Smooth muscle cell of bladder (primary cell): ENCODE measurements at places on chromosomes 6 and 20. TPM values are rescaled to one million over a fixed set of nuclear protein-coding genes. Genes with fewer than 3 reads are reported as not detected.

Gene FHL5
- total RNA-seq = not detected in 2 replicates

Gene METTL24
- total RNA-seq = 0.43 and 1.2 TPM in 2 replicates

Gene KHDC1L
- total RNA-seq = not detected in 2 replicates

Gene OLIG3
- not detected in 2 replicates for total RNA-seq

Gene CCN6
- not detected in 2 replicates for total RNA-seq

Gene GNAS-AS1
- 0.71 and 1.2 TPM in 2 replicates for total RNA-seq

Gene PRPH2
- total RNA-seq = 1.8 and 2.5 TPM in 2 replicates

Gene NHLRC1
- 1.3 and 1.8 TPM in 2 replicates for total RNA-seq

Gene LAMP5
- total RNA-seq = under 0.01 and 0.09 TPM in 2 replicates

Gene ATP6V1G2
- 4.8 and 5.0 TPM in 2 replicates for total RNA-seq

Gene TFAP2D
- not detected in 2 replicates for total RNA-seq

Gene NCOA3
- total RNA-seq = 19.1 and 22.6 TPM in 2 replicates

Gene CDC5L
- total RNA-seq = 17.4 and 20.1 TPM in 2 replicates

Gene CALHM6
- 1.6 and 2.3 TPM in 2 replicates for total RNA-seq

Gene DEFB129
- not detected in 2 replicates for total RNA-seq

Gene RAET1L
- not detected in 2 replicates for total RNA-seq

Gene HSF2
- 20.5 and 21.2 TPM in 2 replicates for total RNA-seq

Gene C20orf141
- total RNA-seq = 0.37 TPM in 1 of 2 replicates, not detected in the other

Gene HLA-DQA2
- total RNA-seq = not detected in 2 replicates

Gene RFX6
- total RNA-seq = not detected in 2 replicates

Gene C6orf163
- total RNA-seq = 1.1 and 1.8 TPM in 2 replicates

Gene ANKRD6
- 1.1 and 4.5 TPM in 2 replicates for total RNA-seq

Gene NRN1
- total RNA-seq = 0.28 TPM in 1 of 2 replicates, not detected in the other

Gene POPDC3
- total RNA-seq = 8.2 and 14.3 TPM in 2 replicates

Gene GABRR1
- total RNA-seq = not detected in 2 replicates

Gene ZNF391
- 0.85 and 0.92 TPM in 2 replicates for total RNA-seq

Gene CCN5
- 1.1 and 5.0 TPM in 2 replicates for total RNA-seq

Gene IYD
- total RNA-seq = not detected in 2 replicates

Gene SUMO4
- total RNA-seq = 1.1 and 1.3 TPM in 2 replicates

Gene OTOR
- total RNA-seq = not detected in 2 replicates

Gene SLC35F1
- total RNA-seq = under 0.01 TPM in 1 of 2 replicates, not detected in the other

Gene PIGU
- 5.9 and 6.3 TPM in 2 replicates for total RNA-seq

Gene RCAN2
- total RNA-seq = 3.7 and 4.2 TPM in 2 replicates

Gene SLC17A4
- total RNA-seq = not detected in 2 replicates

Gene DNAAF9
- total RNA-seq = 8.1 and 9.2 TPM in 2 replicates

Gene SLC22A2
- total RNA-seq = not detected in 2 replicates
